ENCODE measurements at places on chromosomes 16 and 17.

- no peak for DNase-seq
Observed at GRCh38 chr16:81720973-81721906, 57.9 kb upstream of the PLCG2 start.

- no peak for DNase-seq
Observed at GRCh38 chr16:72195609-72196008, 23.7 kb upstream of the PMFBP1 start.

- no peak for DNase-seq
Observed at GRCh38 chr17:4980644-4981216, 6.7 kb downstream of the CAMTA2 start.

DNA sequence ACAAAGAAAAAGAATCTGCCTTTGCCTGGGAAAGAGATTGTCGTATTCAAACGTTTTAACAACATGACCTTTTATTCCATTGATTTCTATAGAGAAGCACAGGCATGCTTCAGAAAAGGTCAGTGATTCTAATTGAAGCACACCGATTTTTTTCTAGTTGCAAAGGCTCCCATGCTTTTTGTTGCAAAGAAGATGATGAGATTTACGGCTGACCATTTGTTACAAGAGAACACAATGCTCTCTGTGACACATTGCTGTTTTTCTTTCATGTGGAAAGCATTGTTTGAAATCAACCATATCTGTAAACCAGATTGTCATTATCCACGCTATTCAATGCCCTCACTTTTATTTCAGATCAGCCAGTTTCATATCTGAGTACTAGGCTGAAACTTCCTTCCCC, 99.8 kb downstream of the NLK start:
- no peak for DNase-seq

DNA sequence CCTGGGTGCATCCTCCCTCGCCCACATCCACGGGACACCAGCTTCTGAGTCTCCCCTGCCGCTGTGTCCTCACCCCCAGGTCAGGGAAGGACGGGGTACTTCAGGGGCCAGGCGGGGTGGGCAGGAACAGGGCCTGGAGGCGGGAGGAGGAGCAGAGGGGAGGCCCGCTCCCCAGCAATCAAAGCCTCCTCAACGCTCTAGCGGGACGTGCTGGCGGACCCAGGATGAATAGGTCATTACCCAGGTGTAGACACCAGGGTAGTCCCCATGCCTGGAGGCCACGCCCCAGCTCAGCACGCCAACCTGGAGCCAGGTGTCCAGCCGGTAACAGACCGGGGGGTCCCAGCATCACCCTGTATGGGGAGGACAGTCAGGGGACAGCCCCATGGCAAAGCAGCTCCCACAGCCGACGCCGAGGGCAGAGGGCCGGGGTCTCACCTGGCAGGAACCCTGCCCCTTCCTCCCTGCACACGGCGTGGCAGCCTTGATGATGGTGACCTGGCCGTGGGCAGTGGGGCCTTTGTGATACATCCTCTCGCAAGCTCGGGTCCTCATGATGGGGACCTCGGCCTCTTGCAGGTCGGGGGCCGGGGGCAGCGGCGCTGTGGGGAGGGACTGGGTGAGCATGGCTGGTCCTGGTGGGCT, 24.2 kb downstream of the TPSD1 start:
- DNase-seq: no peak

GRCh38 chr16:78465730-78466129, 366.3 kb downstream of the WWOX start:
- no peak for DNase-seq

- DNase-seq: no peak
Observed at GRCh38 chr17:4098521-4099209, 44.2 kb downstream of the ZZEF1 start.

GRCh38 chr17:71699907-71700306, 420.9 kb upstream of the SOX9 start:
- DNase-seq: no peak

- no peak for DNase-seq
Observed at GRCh38 chr17:64399071-64399766, 8.6 kb upstream of the PECAM1 start.

- DNase-seq: no peak
Observed at GRCh38 chr17:5694551-5694950, 110.2 kb upstream of the NLRP1 start.

GRCh38 chr16:67885976-67886375, 1.3 kb downstream of the NRN1L start:
- DNase-seq: no peak

DNA sequence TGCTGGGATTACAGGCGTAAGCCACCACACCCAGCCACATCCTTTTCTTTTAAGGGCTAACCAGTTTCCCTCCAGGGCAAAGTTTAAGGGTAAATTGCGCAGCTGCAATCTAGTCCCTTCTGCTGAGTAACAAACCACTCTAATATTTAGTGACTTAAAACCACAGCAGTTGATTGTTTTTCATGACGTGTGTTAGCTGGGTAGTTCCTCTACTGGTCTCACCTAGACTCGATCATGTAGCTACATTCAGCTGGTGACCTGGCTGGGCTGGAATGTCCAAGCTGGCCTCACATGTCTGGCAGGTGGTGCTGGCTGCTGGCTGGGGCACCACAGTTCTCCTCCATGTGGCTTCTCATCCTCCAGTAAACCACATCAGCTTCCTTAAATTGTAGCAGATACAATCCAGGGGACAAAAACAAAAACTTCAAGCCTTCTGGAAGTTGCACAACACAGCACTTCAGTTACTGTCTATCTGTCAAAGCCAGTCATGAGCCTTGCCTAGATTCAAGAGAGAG, 75.5 kb downstream of the GPRC5B start:
- no peak for DNase-seq

- no peak for DNase-seq
Observed at GRCh38 chr17:78903101-78903779, at the start of gene CEP295NL. TSS of gene CEP295NL (minus strand) at chr17:78903201. CDS start at chr17:78901828, 1,373 bp downstream.

- DNase-seq: no peak
Observed at GRCh38 chr16:9088848-9089247, 2.6 kb upstream of the HAPSTR1 start.

GRCh38 chr16:78415013-78415412, 315.6 kb downstream of the WWOX start:
- DNase-seq: no peak

DNA sequence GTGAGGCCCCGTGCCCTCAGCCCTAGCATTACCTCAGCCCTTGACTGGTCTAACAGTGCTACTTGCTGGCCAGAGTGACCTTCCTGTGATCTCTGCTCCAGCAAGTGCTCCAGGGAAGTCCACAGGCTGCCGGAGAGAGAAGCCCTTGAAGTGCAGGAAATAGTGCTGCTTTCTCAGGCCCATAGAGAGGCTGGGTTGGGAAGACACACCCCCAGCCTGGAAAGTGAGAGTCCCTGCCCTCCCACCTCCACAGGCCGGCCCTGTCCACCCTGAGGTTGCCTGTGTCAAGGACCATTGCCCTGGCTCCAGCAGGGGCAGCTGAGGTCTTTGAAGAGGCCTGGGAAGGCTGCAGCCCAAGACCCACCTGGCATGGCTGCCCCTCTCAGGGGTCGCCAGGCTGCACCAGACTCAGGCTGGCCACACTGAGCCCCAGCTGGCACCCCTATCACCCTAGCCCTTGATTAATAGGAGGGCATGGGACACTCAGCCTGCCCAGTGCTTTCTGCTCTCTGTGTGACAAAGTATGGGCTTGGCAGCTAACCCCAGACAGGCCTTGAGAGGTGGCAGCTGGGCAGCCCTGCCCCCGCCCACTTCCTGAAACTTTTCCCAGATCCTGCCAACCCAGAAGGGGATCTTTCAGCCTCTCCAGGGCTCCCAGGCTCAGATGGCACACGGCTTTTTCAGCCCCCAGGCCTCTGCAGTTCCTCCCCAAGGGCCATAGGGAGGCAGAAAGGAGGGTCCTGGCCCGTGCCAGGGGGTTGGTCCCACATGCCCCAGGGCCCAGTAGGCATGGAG, 21.7 kb downstream of the ATP6V0D1 start:
- DNase-seq: no peak

DNA sequence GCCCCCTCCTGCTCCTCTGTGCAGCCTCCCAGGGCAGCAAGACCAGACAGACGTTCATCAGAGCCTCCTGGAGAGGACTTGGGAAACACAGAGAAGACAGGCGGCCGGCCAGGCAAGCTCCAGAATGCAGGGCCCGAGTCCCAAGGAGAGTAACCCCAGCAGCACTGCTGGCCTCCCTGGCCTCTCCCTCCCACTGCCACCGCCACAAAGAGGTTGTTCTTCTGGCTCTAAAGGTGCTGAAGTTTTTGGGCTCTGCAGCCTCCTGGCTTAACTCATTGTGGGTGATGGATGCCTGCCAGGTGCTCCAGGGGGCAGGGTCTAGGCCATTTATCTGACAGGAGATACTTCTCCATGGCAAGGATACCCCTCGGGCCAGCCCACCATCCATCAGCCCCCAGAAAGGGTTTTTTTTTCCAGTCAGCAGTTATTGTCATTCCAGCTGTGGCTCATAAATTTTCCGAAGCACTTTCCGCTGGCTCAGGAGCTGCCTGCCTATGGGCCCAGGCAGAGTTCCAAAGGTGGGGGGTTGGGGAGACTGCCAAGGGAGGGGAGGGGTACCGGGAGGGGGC, 32.0 kb upstream of the MRPS23 start:
- DNase-seq: no peak
